ENCODE measurements at places on chromosomes 6 and 20.
A peak's percentile ranks its signal among the peaks of the same experiment; 100 is the strongest.

DNA sequence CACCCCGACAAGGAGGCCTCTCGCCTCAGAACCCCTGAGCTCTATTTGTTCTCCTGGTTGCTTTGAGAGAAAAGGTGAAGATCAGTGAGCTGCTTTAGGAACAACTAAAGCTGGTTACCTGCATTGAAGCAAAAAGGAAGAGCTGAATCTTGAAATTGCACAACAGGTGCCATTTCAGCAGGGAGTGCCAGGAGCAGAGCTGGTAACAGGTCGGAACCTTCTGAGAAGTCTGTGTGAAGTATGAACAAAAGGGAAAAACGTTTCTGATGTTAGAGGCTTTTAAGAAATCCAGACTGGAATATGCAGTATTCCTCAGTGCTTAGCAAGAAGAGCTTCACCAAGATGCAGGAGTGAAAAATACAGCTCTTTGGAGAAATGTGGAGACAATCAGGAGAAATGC, 164.0 kb downstream of the TMEM242 start:
- no peak for DNase-seq

DNA sequence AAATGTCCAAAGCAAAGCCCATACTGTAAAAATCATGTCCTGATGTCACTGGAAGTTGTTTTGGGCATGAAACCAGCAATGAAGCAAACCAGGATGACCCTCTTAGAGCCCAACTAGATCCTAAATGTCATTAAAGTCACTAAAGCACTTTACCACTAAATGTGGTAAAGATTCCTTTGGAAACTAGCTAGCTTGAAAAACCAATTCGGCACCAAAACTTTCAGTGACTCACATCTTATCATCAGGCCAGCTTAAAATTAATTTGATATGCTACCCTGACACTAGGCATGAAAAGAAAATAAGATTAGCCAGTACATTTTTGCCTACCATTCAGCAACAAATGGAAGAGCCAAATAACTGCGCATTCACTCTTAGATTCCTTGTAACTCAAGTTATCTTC, 145.8 kb downstream of the PACRG start:
- DNase-seq: no peak

- DNase-seq: no peak
These were observed 22.0 kb upstream of the KIF25 start for GRCh38 chr6:167975458-167975857.

DNA sequence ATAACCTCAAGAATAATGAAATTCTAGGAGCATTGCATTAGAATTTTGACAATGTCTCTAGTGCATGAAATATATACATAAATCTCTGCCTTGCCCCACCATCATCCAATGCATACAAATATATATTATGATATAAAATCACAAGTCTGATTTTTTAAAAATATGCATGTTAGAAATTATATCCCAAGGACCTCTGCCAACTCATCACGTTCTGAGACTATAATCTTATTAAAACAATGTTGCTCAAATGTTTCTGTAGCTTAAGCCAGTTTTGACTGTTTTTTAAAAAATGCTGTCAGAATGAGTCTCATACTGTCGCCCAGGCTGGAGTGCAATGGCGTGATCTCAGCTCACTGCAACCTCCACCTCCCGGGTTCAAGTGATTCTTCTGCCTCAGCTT, 287.0 kb upstream of the SOX4 start:
- DNase-seq: no peak

DNA sequence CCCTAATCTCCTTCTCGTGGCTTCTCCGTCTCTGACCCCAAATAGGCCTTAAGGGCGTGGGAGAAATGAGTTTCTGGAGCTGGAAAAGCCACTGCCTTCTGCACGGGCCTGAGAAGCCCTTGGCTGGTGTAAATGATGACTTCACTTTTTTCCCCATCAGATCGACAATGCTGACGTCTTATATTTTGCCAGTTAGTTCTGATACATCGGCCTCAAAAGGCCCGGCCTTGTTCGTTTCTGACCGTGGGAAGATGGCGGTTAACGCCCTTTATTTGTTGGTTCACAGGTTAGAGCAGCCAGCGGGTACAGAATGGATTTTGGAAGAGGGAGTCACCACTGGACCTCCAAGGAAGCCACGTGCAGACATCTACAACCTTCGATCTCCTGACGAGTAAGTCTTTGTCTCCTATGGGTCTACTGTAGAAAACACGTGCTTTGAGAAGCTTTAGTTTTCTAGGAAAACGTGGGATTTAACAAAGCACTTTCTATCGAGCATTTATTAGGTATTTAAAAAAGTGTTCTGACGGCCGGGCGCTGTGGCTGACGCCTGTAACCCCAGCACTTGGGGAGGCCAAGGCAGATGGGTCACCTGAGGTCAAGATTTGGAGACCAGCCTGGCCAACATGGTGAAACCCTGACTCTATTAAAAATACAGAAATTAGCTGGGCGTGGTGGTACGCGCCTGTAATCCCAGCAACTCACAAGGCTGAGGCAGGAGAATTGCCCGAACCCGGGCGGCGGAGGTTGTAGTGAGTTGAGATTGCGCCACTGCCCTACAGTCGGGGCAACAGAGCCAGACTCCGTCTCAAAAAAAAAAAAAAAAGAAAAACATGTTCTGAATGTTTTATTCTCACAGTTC, 1.2 kb upstream of the ZNFX1 start:
- no peak for DNase-seq

DNA sequence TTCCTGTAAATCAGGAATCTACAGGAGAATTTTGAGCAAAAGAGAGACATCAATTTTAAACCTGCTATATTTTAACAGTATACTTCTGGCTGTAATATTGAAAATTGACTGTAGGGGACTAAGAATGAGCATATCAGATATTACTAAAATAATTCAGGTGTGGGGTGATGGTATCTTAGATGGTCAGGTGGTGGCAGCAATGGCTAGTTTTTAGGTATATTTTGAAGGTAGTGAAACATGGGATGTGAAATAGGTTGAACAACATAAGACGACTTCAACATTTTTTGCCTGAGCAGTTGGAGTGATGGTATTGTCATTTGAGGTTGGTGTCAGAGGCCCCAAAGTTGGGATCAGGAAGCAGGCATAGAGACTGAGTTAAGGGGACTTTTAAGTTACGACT, 32.1 kb downstream of the FAM83B start:
- no peak for DNase-seq

DNA sequence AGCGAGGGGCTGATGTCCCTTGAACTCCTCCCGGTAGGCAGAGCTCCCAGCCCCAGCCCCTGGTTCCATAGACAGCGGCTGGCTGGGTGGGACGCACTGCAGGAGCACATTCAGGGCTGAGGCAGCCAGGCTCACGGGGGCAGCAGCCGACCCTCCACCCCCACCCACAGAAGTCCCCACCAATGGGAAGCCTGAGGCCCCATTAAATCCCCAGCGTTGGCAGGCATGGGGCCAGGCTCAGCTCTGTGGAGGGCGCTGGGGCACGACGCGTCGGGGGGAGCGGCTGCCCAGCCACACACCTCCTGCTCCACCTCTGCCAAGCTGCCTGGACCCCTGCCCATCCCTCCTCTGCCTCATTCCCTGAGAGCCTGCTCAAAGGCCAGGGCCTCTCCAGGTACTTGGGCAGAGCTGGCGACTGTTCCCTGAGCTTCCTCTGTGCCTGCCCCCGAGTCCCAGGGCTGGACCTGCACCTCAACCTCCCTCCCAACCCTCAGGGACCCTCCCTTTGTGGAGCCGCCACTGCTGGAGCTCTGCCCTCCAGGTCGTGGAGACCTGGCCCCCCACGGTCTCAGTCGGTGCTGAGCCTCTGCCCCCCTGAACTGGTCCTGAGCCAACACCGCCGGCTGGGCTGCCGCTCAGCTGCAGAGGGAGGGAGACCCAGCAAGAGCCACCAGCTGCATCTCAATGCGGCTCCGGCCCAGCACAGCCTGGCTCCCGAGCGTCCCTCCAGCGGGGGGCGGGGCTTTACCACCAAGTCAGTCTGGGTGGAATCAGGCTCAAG, 9.1 kb downstream of the CHRNA4 start:
- DNase-seq: peak; percentile 62

DNA sequence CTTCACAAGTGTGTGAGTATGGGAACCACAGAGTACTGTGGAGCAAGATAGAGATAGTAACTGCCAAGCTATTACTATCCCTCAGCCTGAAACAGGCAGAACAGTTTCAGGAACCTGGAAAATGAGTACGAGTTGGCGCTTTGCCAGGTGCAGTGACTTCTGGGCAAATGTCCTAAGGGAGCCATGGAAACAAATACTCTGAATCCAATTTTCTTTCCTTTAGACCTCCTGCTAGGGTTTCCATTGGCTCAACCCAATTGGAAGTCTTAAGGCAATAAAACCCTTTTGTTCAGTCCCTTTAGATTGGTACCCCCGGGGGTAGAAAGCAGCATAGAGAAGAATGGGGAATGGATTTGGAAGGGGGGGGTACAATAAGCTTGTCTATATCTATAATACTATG, 205.0 kb upstream of the EPHA7 start:
- peak; percentile 35 for DNase-seq

DNA sequence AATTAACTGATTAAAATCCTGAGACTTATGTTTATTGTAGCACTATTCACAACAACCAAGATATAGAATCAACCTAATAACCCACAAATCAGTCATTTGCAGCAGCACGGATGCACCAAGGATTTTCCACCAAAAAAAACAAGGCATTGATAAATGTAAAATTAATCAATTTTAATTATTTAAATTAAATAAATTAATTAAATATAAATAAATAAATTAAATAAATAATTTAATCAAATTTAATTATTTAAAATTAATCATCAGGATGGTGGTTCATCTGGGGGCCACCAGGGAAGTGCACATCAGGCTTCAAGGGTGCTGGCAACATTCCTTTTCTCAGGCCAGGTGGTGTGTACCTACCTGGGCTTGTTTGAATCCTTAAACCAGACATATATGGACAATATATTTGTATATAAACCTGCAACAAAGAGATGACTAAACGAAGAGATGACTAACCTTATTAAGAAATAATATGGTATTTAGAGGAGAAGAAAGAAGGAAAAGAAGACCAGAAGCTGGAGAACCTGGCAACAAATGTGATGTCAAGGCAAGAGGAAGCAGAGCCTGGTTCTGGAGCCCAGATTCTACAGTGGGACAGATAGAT, 89.2 kb downstream of the CD164 start:
- no peak for DNase-seq

DNA sequence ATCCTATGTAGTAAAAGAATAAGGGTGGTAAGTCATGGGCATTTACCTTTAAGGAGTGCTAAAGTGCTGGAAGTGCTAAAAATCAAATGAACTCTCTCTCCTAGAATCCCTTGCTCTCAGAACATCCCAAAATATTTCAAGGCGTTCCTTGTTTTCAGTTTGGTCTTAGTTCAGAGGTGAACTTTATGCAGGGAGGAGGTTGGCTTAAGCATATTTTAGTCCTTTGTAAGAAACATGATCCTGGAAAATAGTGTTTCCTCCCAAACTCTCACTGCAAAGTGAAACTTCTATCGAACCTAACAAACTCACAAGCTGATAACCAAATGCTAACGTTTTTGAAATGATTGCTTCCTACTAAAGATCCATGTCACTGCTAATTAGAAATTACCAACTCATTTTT, 231.4 kb downstream of the FOXC1 start:
- DNase-seq: no peak

GRCh38 chr20:400454-401275, 7.4 kb upstream of the RBCK1 start:
- DNase-seq: peak; percentile 4

DNA sequence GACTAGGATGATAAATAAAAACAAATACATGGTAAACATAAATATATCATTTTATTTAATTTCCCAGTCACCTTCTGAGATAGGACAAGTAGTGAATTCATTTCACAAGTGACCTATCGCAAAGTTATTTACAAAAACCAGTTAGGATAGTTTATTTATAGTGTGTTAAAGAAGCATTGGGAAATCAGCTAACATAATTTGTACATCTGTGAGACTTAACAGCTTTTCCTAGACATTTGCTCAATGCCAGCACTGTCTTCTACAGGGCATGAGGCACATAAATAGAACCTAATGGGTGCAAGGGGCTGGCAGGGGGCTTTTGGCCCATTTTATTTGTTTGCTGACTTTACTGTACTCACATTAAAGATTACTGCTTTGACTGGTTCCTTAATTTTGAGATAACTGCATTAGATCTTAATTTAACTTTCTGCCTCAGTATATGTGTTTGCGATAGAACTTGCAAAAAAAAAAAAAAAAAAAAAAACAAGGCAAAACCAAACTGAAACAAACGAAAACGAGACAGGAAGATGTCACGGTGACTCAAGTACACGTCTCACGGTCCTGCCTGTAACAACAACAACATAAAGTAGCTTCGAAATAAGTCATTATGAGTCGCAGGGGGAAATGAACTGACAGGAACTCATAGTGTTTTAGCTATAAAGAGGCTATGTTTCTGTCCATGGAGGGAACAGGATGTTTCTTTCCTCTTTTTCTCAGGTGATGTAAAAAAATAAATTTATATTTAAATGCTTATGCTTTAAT, 133.7 kb upstream of the GMDS start:
- no peak for DNase-seq

DNA sequence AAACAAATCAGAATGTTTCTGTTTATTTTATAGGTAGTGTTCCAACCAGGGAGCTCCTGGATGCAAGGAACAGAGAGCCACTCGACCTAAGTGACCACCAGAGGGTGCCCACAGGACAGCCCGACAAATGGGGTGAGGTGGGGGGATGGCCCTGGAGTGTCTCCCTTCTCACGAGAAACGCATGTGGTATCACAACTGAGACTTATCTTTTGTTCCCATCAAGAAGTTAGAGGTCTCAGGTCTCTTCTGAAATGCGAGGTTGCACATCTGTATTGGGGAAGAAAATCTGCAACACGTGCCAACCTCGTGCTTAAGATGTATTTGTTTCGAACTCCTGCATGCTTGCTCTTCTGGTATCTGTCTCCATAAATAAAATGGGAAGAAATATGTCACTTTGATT, 104.0 kb downstream of the ISM1 start:
- DNase-seq: no peak

DNA sequence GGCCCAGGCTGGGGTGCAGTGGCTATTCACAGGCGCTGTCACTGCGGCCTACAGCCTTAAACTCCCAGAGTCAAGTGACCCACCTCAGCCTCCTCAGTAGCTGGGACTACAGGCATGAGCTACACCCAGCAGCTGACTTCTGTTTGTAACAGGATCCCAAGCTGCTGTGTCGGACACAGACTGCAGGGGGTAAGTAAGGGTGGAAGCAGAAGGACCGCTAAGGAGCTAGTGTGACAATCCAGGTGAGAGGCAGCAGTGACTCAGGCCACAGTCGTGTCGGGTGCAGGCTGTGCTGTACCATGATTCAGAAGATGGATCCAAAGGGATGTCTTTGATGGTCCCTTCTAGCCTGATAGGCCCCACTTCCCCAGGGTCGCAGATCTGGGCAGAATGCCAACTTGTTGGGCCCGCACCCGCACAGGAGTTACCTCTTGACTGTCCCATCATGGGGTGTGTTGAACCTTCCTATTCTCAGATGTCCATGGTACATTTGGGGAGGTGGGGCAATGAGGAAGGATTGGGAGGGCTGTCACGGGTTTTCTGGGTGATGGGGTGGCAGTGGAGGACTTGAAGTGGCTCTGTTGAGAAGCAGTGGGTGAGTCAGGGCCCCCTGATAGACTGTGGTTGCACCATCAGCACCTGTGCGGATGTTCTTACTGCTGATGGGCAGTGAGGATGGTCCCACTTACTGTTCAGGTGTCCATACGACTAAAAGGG, 25.3 kb downstream of the AAR2 start:
- no peak for DNase-seq

Data from midbrain (tissue), 1 donor.